Stimulated activated CD8-positive, alpha-beta memory T cell treated with anti-CD3 and anti-CD28 coated beads, Interleukin-12 subunit alpha, Interleukin-12 subunit beta, amount 100 ng/mL, for 1 hour (primary cell): ENCODE measurements at places on chromosomes 16 and 17.

DNA sequence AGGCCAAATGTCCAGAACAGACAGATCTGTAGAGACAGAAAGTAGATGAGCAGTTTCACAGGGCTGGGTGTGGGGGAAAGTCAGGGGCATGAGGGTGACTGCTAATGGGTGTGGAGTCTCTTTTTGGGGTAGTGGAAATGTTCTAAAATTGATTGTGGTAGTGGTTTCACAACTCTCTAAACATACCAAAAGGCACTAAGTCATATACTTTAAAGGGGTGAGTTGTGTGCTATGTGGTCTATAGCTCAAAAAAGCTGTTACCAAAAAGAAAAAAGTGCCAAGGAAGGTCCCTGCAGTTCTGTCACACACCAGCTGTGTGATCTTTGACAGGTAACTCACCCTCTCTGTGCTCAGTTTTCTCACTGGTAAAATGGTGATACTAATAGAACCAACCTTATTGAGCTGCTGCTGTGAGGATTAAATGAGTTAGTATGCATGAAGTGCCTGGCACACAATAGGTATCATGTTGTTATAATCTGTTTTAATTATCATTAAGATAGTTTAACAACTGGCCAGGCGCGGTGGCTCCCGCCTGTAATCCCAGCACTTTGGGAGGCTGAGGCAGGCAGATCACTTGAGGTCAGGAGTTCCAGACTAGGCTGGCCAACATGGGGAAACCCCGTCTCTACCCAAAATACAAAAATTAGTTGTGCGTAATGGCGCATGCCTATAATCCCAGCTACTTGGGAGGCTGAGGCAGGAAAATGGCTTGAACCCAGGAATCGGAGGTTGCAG is 10.3 kb downstream of the ITGAX start:
- DNase-seq: no peak

- DNase-seq: no peak
These were observed 45.0 kb downstream of the ZNF652 start for GRCh38 chr17:49316889-49317675.

- DNase-seq: no peak
These were observed 80.6 kb downstream of the LMF1 start for GRCh38 chr16:890217-890616.

GRCh38 chr16:78972986-78973385 is 627.6 kb downstream of the MAF start:
- DNase-seq: no peak

DNA sequence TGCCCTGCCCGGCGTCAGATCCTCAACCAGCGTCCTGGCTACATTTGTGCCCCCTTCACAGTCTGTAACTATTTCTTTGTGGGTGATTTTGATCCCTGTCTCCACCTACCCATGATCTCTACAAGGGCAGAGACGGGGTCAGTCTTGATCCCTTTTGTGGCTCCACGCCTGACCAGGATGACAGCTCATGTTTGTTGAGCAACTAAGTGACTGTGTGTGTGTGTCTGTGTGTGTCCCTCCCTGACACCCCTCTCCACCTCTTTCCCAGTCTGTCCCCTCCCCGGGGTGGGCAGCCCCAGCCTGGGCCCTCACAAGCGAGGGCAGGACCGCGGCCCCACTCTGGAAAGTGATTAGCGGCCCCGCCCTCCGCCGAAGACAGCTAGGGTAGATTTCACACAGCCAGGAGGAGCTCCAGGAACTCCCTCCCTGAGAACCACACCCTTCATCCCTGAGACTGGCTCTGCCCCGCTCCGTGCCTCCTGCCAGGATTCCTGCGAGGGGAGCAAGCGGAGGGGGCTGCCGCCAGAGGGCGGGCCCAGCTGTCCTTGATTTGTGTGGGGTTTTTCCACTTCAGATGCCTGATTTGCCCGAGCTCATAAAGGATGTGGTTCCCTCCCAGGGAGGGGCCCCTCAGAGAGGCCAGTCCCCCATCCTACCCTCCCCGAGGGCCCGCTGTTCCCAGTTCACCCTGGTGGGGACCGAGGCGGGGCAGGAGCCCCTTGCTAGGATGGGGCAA is 5.3 kb upstream of the HS3ST6 start:
- no peak for DNase-seq

GRCh38 chr16:2160915-2161551 is 5.5 kb downstream of the TRAF7 start:
- no peak for DNase-seq

- no peak for DNase-seq
These were observed 17.1 kb upstream of the NAGLU start for GRCh38 chr17:42518755-42519545.

DNA sequence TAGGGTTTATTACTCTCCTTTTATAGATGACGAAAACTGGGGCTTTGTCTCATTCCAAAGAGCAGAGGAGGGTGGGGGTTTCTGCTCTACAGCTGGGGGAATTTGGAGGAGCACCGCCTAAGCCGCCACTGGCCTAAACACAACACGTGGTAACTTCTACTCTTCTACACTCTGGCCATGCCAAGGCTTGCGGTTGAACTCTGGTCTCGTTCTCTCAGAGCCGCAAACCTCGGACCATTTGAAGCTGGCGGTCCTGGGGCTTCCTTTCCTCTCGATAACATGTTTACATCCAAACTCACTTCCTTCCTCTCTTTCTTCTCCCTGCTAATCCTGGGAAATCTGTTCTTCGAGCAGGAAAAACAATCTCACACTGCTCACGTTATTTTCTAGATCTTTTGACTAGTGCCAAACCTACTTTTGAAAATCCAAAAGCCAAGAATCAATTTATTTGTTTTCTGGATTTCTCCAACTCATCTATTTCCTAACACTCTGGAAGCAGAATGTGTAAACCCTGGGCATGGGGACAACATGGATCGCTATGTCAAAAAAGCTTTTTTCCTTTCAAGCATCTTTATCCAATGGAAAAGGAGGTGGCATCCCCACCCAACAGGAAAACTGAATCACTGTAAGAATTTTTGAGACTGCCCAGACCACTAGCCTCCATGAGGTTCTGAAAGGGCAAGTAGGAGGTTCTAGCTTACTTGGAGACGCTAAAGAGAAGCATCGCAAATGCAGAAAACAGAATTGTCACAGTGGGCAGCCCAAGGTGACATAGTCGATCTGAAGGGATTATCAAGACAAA is 13.6 kb upstream of the EEF2K start:
- peak; percentile 57 for DNase-seq

DNA sequence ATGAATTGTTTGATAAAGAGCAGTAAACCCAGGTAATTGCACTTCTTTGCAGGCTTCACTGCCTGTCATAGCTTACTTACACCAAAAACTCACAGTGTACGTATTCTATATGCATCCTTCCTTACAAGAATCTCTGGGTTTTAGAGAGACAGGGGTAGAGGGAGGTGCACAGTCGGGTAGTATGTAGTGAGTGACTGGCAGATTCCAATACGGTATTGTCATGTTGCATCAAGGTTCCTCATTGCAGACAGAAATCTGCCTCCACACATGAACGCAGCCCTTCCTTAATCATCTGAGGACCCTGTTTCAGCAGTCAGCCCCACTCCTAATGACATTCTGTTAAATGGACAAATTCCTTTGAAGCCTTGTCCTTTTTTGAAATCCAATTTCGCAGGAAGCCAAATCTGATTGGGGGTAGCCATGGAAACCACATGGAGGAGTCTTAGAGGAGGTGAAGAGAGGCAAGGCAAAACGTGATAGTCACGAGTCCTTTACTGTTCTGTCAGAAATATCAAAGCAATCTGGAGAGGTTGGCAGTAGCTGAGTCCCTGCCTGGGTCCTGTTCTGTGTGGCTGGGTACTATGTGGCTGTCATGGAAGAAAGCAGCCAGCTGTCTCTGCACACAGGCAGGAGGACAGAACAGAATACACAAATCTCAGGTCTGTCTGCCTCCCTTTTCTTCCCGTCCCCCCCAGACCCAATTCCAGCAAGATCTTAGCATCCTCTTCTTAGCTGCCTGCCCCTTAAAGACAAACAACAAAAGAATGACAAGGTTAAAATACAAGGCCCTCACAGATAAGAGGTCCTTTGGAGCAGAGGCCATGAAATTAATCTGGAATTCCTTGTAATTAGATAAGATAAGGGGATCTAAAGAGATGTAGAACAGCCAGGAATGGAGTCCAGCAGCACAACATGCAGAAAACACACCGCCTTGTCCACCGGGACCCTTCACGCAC is 3.1 kb upstream of the SKAP1 start:
- DNase-seq: no peak

DNA sequence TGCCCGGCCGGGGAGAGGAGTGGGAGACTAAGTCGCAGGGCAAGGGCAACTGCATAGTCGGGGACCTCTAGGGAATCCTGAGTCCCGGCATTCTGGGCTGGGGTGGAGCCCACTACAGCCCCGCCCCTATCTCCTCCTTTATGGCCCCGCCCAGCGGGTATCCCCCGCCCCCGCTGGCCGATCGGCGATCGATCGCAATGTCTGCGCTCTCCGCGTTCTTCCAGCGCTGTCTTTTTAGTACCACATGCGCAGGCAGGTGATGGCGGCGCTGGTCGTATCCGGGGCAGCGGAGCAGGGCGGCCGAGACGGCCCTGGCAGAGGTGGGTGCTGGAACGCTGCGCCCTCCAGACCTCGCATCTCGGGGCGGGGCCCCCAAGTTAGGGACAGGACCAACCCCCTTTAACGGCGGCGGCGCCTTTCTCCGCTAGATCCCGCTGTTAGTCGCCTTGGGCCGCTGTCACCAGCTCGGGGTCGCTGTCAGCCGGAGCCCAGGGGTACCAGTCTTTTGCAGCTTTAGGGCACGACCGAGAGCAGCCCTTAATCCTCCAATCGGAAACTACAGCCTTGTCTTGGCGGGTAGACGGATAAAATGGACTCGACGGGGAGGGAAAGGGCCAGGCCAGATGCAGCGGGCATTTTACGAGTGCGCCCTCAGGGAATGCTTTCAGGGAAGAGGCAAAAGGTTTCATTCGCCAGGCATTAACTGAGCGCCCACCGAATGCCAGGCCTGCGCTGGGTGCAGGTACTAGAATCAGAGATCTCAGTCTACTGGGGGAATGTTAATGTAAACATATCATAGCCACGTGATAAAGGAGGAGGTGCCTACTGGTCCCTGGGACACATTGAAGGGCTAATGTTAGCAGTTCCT is at the start of gene DPH1:
Gene DPH1, plus strand, starts transcription at position 243 of the 868 bp plus-strand sequence. Its CDS starts 17 bp downstream, at position 260.
- DNase-seq: peak; percentile 75

- DNase-seq: no peak
These were observed 4.4 kb downstream of the PGAP3 start for GRCh38 chr17:39683295-39683939.

GRCh38 chr17:17783825-17784656 is 52.7 kb downstream of the SREBF1 start:
- no peak for DNase-seq

GRCh38 chr17:54194268-54194667 is 371.5 kb downstream of the KIF2B start:
- DNase-seq: no peak

DNA sequence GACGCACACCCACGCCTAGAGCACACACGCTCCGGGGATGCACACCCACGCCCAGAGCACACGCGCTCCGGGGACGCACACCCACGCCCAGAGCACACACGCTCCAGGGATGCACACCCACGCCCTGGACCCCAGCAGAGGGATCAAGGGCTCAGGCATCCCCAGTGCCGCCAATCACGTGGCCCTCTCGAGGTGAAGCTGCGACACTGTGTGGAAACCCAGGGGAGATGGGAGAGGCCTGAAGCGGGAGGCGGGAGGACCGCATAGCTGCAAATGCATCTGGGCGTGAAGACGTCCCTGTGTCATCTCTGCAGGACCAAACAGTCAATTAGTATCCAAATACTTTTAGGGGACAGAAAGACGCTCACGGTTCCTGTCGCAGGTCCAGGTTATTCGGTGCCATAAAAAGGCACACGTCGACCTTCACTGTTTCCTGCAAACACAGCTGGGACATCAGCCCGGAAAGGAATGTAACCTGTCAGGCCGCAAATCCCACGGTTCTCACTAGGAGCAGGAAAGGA is 56.4 kb downstream of the TBC1D16 start:
- DNase-seq: no peak

GRCh38 chr17:40369923-40370322 is 5.4 kb upstream of the GJD3 start:
- DNase-seq: no peak

GRCh38 chr16:55922662-55923061 is 47.5 kb upstream of the CES5A start:
- DNase-seq: no peak

GRCh38 chr17:17840751-17841591 is 4.2 kb upstream of the SREBF1 start:
- DNase-seq: no peak
